Activated CD4-positive, CD25-positive, alpha-beta regulatory T cell (primary cell): ENCODE measurements at places on chromosomes 11 and 22.

DNA sequence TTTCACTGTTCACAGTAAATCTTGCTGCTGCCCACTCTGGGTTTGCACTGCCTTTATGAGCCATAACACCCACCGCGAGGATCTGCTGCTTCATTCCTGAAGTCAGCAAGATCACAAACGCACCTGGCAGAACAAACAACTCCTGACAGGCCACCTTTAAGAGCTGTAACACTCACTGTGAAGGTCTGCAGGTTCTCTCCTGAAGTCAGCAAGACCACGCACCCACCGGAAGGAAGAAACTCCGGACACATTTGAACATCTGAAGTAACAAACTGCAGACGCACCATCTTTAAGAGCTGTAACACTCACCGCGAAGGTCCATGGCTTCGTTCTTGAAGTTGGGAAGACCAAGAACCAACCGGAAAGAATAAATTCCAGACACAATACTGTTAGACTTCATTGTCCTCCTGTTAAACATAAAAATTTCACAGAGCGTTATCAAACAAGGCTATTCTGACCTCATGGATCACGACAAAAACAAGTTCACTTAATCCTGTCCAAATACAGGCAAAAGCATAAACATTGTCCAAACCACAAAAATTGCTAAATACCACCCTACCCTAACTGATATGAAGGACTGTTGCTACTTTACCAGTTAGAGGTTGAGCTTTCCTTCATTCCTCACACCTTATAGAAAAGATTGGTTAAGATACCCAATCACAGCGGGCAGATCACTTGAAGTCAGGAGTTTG lies 3.0 kb upstream of the CCDC117 start:
- DNase-seq, result no peak

DNA sequence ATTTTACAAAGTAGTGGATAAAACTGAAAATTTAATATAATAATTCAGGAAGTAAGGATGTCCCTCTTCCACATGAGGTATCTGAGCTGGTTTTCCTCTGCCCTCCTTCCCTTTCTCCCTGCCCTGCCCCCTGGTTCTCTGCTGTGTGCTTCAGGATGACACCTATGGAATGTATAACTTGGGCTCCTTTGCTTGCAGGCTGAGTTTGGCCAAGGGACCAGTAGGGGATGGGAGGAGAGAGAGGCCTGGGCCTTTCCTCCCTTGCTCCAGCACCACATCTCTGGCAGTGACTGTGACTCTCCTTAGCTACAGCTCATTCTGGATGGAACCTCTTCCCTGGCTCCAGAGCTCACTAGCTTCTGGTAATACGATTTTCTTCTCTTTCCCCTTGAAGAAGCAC lies 10.1 kb downstream of the IRAG1 start:
- no peak for DNase-seq

GRCh38 chr11:106961048-106961447 lies 57.2 kb downstream of the GUCY1A2 start:
- DNase-seq, result no peak

DNA sequence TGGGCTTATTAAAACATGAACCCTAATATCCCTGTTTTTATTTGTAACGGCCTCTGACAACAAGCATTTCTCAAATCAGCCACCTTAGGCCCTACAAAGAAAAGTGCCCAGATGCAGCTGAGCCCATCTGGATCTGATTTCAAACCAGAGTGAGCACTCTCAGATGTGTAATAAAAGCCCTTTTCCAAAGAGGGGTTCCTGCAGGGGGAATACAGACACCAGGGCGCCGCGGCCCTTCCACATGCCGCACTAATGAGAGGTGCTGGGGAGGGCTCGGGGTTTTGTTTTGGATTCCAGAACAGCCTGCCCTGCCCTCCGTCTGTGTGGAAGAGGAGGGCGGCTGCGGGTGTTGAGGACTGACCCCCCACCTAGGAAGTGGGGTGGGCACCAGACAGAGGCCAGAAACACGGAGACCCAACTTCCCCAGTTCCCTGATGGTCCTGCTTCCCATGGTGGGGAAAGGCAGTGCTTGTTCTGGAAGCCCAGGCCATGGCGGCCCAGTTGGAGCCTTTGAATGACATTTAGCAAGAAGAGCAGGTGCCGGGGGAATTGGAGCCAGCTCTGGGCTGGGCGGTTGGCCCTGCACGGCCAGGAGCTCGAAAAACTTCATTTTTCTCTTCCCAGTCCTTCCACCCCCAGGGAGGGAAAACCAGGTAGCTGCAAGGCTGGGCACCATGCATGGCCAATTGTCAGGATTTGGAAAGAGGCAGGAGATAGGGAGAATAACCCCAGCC lies 63.7 kb downstream of the MACROD1 start:
- DNase-seq, result no peak

DNA sequence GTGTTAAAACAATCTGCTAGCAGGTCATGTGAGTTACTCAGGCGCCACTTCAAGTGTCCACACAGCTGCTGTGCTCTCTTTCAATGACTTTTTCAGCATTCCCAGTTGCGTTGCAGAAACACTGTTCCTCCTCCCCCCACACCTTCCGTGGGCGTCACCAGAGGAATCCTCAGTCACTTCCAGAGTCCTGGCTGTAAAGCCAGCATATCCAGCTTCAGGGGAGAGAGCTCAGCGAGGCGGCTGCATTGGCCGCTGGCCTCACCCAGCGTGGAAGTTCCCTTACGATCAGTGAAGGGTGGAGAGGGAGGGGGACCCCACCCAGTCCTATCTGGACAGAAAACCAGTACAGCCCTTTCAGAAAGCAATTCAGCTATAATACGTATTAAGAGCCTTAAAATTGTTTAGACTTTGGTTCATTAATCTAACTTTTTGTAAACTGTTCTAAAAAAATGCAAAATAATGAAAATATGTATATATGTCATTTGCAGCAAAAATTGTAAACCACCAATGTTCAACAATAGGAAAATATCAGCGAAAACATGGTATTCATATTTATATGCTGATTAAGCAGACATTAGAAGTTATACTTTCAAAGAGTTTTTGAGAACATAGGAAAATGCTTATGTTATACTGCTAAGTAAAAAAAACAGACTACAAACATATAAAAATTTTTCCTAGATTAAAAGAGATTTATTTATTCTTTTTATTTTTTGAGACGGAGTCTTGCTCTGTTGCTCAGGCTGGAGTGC lies 2.8 kb upstream of the ANO9 start:
- DNase-seq, result no peak

- DNase-seq, result no peak
Measured at GRCh38 chr11:10294290-10294953, 403 bp upstream of the SBF2 start.

GRCh38 chr11:64539711-64540427 lies 51.2 kb upstream of the SLC22A12 start:
- no peak for DNase-seq

- DNase-seq, result no peak
Measured at GRCh38 chr11:49995565-49995964, 13.2 kb upstream of the OR4C12 start.

GRCh38 chr22:22021162-22021750 lies 38.7 kb upstream of the TOP3B start:
- DNase-seq, result no peak

DNA sequence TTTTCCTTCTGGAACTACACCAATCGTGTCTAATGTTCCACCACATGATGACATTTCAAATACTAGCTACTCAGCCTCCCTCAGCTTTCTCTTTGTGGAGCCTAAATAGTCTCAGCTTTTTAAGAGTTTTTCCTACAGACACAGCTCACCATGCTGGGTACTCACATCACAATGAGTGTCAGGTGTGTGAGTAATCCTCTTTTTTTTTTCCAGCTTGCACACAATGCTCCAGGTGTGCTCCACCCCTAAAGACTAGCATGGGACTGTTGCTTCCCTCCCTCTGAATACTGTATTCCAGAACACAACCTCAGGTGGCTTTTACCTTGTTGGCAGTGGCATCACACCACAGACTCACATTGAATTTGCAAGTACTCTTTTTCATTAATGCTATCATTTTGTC lies 11.7 kb downstream of the BTG4 start:
- no peak for DNase-seq

- no peak for DNase-seq
Measured at GRCh38 chr11:64604458-64605243, 13.6 kb downstream of the SLC22A12 start.

DNA sequence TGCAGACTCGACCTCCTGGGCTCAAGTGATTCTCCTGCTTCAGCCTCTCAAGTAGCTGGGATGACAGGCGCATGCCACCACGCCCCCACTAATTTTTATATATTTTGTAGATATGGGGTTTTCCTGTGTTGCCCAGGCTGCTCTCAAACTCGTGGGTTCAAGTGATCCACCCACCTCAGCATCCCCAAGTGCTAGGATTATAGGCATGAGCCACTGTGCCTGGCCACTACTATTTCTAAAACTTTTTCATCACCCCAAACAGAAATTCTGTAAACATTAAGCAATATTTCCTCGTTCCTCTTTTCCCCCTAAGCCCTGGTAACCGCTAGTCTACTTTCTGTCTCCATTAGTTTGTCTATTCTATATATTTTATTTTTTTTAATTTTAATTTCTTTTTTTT lies 9.0 kb upstream of the ATG16L2 start:
- no peak for DNase-seq

GRCh38 chr11:91837411-91838330 lies 386.9 kb upstream of the FAT3 start:
- DNase-seq, result no peak
